ENCODE measurements at places on chromosomes 7 and 10.

GRCh38 chr10:74206746-74207145 is 55.7 kb downstream of the ADK start:
- DNase-seq: no peak

- no peak for DNase-seq
These were observed 166.4 kb upstream of the ADO start for GRCh38 chr10:62638062-62638477.

DNA sequence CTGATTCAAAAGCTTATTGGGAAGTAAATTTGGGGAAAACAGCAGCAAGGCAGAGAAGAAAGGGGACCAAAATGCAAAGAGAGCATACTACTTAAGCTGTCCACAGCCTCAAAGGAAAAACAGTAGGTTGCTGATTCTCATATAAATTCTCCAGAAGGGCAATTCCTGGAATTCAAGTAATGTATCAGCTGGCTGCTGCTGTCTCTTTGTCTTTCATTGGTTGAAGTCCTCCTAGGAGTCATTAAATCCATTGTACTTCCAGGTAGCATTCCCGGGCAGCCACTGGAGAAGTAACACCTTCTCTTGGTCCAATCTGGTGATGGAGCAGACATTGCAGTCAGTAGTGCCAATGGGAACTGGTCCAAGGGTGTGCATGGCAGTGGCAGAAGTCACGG is 22.7 kb downstream of the BET1 start:
- DNase-seq: no peak

DNA sequence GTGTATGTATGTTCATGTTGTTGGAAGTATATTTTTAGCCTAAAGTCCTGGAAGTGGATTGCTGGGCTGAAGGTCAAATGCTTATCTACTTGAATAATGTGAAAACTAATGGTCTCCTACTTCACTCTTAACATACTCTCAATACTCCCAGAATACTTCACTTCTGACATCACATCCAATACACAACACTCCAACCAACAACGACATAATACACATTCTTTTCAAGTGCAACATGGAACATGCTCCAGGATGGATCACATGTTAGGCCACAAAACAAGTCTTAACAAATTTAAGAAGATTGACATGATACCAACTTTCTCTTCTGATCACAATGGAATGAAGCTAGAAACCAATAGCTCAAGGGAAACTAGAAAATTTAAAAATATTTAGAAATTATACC is 126.9 kb upstream of the ADCY1 start:
- no peak for DNase-seq

- DNase-seq: no peak
These were observed 1.4 kb downstream of the BTAF1 start for GRCh38 chr10:91925022-91925320.

DNA sequence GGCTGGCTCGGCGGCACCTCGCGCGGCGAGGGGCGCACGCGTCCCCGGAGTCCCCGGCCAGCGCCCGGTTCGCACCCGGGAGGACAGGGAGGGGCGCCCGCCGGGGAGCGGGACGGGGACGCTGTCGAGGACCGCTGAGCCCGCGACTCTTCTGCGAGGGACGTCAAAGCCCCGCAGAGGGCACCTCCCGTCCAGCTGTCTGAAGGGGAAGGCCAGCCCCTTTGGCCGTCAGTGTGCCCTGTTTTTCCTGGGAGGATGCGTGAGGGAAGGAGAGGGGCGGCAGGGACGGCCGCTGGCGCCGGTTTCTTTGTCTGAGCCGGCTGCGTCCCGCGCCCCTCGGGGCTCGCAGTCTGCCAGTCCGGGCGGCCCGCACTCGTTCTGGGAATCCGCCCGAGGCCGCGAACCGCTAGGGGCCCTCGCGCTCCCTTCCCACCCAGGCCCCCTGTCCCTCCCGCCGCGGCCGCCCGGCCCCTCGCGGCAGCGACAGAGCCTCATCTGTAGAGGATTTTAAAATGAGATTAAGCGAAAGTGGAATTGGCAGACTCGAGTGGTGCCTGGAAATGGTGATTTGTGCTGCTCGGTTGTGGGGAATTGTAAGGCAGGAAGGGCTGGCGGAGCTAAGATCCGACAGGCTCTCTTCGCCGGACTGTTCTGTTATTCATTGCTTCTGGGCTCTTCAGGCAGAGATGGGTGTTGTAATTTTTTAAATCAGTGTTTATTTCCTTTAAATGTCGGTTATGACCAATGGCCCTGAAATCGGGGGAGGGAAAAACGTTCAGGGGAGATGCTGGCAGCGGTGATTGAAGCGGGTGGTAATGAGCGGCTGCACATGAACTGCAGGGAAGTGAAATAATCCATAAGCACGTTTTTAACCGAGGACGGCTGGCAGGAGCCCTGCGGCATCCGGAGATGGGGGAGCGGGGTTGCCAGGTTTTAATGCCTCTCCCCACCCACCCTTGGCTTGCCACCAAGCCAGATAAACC is 618 bp upstream of the RELN start:
- DNase-seq: no peak

GRCh38 chr7:1274121-1274875 is 41.6 kb downstream of the UNCX start:
- DNase-seq: no peak

DNA sequence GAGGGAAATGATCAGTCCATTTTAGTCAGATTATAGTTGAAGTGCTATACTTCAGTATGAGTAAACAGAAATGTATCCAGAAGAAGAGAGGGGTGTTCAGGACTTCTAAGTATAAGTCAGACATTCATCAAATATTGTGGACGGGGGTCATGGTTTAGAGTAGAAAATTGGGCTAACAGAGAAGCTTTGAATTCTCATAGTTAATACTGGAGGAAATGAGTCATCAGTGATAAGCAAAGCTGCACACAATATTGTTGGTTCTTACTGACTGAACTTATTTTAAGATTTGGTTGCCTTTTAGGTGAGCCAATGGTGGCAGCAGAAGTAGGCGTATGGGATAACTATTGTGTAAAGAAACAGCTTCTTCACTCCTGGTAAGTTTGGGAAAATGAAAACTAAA is 1.7 kb upstream of the SUMF2 start:
- no peak for DNase-seq

GRCh38 chr10:46253076-46254006 is 33.5 kb upstream of the ANTXRL start:
- no peak for DNase-seq

DNA sequence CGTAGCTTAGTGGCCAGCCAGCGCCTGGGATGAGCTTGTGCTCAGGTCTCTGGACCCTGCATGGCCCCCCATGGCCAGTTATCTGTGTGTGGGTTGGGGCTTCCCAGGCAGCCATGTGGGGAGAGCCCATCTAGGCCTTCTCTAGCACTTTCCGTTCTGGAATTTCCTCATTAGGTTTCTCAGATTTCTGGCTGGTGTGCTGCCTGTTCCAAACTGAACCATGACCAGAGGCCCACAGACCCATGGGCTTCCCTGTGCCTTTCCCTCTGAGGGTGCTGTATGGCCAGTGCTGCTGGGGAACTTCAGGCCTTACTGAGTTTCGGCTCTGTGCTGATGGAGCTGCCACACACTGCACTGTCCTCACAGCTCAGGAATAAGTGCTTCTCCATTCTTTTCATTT is 50.2 kb downstream of the SHH start:
- no peak for DNase-seq

GRCh38 chr7:99000904-99001465 is 122.7 kb downstream of the TRRAP start:
- no peak for DNase-seq

DNA sequence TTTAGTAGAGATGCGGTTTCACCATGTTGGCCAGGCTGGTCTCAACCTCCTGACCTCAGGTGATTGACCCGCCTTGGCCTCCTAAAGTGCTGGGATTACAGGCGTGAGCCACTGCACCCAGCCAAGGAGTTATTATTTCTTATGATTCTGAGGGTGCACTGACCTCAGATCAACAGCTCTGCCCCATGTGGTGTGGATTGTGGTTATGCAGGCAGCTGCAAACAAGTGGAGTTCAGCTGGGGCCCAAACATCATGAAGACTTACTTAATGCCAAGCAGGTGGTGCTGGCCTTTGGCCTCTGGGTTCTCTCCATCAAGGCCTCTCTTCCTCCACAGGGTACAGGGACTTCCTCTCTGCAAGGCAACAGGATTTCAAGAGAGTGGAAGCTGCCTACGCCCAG is 45.1 kb upstream of the OPTN start:
- DNase-seq: no peak

GRCh38 chr10:72162978-72163377 is 52.8 kb upstream of the ANAPC16 start:
- DNase-seq: no peak

DNA sequence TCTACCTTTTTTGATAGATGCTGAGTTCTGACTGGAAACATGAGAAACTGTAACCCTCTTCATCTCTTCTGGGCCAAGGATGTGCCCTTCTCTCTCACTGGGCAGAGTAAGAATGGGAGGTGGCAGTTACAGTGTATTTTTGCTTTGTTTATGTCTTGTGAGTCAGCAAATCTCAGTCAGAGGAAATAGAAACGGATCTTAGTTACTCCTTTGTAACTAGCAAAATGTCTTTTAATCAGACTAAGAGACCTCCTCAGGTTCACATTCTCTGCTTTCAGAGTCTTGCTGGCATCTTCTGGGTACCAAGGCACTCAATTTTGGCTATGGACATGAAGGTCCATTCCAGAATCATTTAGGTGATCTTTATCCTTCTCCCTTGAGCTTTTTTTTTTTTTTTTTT is 70.9 kb downstream of the HHEX start:
- no peak for DNase-seq

DNA sequence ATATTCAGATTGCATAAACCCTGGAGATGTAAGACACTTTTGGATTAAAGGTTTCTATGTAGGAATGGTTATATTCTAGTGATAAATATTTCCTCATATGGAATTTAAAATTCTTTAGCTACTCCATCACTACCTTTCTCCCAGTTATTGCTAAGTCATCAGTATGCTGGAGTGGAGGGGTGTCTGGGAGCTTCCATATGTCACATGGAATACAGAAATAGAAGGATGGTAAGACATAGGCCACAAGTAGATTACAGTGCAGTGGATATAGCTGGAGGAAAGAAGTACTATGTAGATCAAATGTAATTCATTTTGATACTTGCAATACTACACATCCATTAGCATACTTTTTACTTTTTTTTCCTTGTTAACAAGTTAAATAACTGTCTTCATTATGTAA is 428.4 kb downstream of the ARL4A start:
- DNase-seq: no peak

GRCh38 chr10:30639946-30640786 is 10.6 kb upstream of the LYZL2 start:
- peak; percentile 29 for DNase-seq

- no peak for DNase-seq
These were observed 24.2 kb downstream of the ZNF25 start for GRCh38 chr10:37952043-37952755.

DNA sequence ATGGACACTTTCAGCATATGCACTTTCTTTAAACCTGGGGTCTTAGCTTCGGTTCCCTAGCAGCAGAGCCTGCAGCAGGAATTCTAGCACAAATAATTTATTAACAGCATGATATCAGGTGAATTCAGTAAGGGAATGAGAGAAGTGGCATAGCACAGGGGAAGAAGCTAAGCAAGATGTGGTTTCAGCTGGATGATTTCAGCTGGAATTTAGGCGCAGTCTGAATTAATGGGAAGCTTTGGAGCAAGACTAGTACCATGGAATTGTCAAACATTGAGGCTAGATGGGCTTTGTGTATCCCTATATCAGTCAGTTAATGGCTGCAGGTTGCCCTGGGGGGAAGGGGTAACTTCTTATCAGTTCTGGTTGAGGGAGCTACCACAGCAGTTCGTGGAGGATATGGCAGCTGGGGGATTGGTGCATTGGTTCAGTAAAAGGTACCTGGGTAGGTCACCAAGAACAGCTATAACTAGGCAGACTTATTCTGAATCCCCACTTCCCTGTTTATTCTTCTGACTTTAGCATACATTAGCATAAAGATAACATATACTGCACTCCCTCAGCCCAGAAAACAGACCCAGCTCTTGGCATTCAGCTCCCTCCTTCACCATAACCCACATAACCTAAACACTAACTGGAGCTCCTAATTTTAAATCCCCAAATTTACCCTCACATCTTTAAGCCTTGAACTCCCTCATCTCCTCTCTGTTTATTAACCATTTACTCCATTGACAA is 46.8 kb upstream of the NAMPT start:
- no peak for DNase-seq

DNA sequence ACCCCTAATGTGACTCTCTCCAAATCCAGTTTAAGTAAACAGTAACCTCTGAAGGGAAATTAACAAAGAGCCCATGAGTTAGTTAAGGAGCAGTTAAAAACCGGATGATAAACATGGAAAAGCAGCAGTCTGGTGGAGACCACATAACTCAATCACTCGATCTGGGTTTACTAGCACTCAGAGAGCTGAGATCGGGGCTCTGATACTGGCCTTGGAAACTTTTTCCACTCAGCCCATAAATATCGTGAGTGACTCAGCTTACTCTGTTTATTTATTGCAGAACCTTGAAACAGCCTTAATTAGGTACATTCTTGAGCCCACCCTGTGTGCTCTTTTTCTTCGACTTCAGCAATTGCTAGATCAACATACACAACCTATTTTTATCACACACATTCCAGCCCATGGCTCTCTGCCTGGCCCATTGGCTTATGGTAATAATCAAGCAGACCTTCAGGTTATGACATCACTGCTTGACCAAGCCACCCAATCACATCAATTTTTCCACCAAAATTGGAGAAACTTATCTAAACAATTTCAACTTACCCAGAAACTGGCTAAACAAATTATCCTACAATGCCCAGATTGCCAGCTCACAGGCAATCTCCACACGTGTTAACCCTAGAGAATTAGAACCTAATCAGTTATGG is 82.2 kb upstream of the GPR22 start:
- DNase-seq: no peak

- no peak for DNase-seq
These were observed 99.3 kb downstream of the DIP2C start for GRCh38 chr10:589961-590680.

GRCh38 chr10:124064676-124065075 is 28.7 kb downstream of the CHST15 start:
- DNase-seq: peak; percentile 9

- DNase-seq: no peak
These were observed 45.5 kb downstream of the VOPP1 start for GRCh38 chr7:55526770-55527169.

- no peak for DNase-seq
These were observed 171.6 kb downstream of the LRRN3 start for GRCh38 chr7:111262293-111263116.
